Activated CD8-positive, alpha-beta memory T cell treated with anti-CD3 and anti-CD28 coated beads, Interleukin-2, amount 10 ng/mL, durations not matched to agents 7 days and 5 days (primary cell): ENCODE measurements at places on chromosomes 1 and 21. TPM values are rescaled to one million over a fixed set of nuclear protein-coding genes. Genes with fewer than 3 reads are reported as not detected.

DNA sequence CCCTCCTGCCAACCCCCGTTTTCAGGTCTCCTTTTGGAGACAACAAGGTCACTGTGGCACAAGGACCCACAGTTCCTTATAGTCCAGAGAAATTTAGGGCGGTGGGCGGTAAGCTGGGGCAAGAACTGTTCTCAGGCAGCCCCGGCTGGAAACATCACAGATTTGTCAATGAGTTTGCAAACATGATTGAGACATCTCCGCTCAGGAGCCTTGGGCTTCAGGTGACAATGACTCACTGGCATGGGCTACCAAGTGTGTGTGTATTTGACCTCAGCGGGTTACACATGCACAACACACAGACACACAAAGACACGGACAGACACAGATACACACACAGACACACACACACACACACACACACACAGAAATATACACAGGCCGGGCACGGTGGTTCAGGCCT is 58.2 kb upstream of the ABCG1 start:
- H3K27ac ChIP-seq: no peak overlapping the region
- H3K27me3 ChIP-seq: peaks cover 6% of the 10 kb centered on the region
- H3K4me1 ChIP-seq: peaks cover 25% of the 10 kb centered on the region
- peak; percentile 26 for DNase-seq
- no peak overlapping the region for H3K4me3 ChIP-seq

DNA sequence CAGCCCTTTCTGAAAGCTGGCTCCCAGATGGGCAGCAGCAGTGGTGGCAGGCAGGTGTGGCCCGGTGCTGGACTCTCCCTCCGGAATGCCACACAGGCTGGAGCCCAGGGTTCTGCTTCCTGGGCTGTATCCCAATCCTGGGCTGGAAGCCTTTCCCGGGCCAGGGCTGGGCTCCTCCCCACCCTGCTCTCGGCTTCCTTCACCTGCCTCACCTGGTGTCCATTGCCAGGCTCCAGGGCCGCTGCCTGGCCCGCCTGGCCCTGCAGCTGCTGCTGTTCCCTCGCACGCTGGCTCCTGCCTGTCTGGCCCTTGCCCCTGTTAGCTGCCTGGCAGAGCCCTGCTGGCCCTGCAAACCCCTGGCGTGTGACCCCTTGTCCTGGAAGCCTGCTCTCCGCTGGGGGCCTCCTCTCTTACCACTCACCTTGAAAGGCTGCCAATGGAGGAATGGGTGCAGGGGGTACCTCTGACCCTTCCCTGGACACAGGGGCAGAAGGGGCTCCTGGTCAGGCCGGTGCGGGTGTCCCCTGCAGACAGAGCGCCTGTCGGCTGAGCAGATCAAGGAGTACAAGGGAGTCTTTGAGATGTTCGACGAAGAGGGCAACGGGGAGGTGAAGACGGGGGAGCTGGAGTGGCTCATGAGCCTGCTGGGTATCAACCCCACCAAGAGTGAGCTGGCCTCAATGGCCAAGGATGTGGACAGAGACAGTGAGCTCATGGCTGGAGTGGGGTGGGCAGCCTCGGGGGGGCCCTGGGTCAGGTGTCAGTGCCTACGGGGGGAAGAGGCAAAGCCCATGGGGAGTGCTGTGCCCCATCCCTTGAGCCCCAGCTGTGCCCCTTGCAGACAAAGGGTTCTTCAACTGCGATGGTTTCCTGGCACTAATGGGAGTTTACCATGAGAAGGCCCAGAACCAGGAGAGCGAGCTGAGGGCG is 1.1 kb downstream of the CALML6 start:
- no peak overlapping the region for H3K4me3 ChIP-seq
- peak; percentile 40 for DNase-seq
- no peaks in the 10 kb centered on the region for H3K36me3 ChIP-seq
- no peak overlapping the region for H3K27ac ChIP-seq

DNA sequence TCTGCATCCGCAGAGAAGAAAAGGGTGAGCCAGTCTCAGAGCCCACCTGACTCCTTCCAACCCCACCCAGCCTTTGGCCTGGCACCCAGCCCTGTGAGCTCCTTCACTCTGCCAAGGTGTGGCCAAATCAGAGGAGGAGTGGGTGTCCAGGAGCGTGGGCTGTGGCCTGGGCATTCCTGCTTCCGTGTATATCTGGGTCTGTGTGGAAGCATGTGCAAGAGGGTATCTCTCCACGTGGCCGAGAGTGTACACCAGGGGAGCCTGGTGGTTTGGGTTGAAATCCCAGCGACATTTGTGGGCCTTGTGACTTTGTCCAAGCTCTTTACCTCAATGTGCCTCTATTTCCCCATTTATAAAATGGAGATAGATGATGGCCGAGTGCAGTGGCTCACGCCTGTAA is 29.8 kb downstream of the CDCP2 start:
- H3K4me3 ChIP-seq: no peak overlapping the region
- H3K4me1 ChIP-seq: peaks cover 11% of the 10 kb centered on the region
- H3K27me3 ChIP-seq: peaks cover 10% of the 10 kb centered on the region
- DNase-seq: no peak

DNA sequence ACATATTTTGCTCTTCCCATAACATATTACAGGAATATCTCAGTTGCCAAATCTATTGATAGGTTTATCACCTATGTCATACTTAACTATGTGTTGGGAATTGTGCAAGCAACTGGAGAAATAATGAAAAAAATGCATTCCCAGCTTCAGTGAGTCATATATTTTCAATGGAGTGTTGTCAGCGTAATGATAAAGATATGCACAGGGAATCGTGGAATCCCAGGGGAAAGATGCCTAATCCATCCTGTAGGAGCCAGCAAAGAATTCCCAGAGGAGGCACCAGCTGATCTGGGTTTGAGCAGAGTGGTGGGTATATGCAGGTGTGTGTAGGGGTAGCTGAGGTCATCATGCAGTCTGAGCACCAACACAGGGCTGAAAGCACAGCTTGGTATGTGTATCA is 213.3 kb upstream of the DAB1 start:
- no peak overlapping the region for H3K4me3 ChIP-seq
- no peak overlapping the region for H3K27ac ChIP-seq
- H3K4me1 ChIP-seq: no peaks in the 10 kb centered on the region
- no peaks in the 10 kb centered on the region for H3K36me3 ChIP-seq
- DNase-seq: no peak
- no peaks in the 10 kb centered on the region for H3K27me3 ChIP-seq

DNA sequence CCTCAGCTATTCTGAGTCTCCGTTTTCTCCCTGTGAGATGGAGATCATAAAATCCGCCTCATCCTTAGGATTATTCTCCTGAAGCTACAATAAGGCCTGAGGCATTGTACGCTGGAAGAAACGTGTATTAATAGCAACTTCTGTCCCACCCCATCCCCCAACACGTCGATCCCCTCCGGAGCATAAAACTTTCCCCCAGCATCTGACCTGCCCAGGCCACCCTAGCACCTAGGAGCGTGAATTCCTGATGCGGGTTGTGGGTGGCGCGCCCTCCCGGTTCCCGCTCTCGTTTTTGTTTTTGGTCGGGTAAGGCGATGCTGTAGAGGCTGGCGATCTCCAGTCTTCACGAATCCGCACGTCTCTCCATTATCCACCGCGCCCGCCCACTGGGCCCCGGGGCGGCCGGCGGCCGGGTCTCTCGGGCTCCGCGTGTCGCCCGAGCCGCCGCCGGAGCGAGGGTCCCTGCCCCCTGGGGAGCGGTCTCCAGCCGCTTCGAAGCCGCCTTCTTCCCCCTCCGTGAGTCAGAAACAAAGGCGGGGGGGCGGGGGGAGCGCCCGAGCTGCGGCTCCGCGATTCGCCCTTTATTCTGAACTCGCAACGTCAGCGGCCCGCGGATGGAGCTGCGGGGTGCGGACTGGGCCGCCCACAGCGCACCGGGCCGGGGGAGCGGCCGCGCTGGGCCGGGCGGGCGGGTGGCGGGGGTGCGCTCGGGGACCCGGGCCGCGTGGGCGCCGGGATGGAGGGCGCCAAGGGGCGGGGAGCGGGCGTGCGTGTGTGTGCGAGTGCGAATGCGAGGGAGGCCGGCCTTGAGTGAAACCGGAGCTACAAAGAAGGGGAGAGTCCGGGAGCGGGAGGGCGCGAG is at the start of gene PLEKHO1:
PLEKHO1 (plus strand) TSS at position 646 of the 862 bp plus-strand sequence. CDS start 342 bp downstream, outside the sequence.
- DNase-seq: peak; percentile 89
- H3K36me3 ChIP-seq: peaks cover 35% of the 10 kb centered on the region
- H3K4me3 ChIP-seq: peak within 1 kb of the TSS; percentile 86
- peaks cover 5% of the 10 kb centered on the region for H3K27me3 ChIP-seq
- peaks cover 66% of the 10 kb centered on the region for H3K4me1 ChIP-seq

TRIM58 gene
- 0.45 TPM for total RNA-seq

GRCh38 chr1:107512836-107513235 is 372.0 kb downstream of the NTNG1 start:
- DNase-seq: no peak
- H3K27ac ChIP-seq: no peak overlapping the region

MAP10 gene
- 2.8 TPM for total RNA-seq

FAM72C gene
- 10.9 TPM for total RNA-seq

HRNR gene
- not detected for total RNA-seq

GRCh38 chr1:218219460-218219859 is 65.6 kb upstream of the RRP15 start:
- H3K4me3 ChIP-seq: no peak overlapping the region
- peaks cover 3% of the 10 kb centered on the region for H3K27me3 ChIP-seq
- no peaks in the 10 kb centered on the region for H3K36me3 ChIP-seq
- DNase-seq: no peak
- H3K27ac ChIP-seq: no peak overlapping the region

GRCh38 chr21:38229260-38229877 is 27.4 kb upstream of the KCNJ15 start:
- no peaks in the 10 kb centered on the region for H3K27me3 ChIP-seq
- no peak overlapping the region for H3K27ac ChIP-seq
- no peak overlapping the region for H3K4me3 ChIP-seq
- no peaks in the 10 kb centered on the region for H3K36me3 ChIP-seq

GRCh38 chr1:156804572-156805243 is 11.9 kb downstream of the SH2D2A start:
- no peaks in the 10 kb centered on the region for H3K27me3 ChIP-seq
- no peak for DNase-seq
- peak overlapping the region; percentile 64 for H3K27ac ChIP-seq
- H3K36me3 ChIP-seq: peaks cover 34% of the 10 kb centered on the region

SLC45A3 gene
- not detected for total RNA-seq
